NCI-H2081 treated with DMSO at 0.1 percent for 48 hours (cell line): ENCODE measurements at places on chromosomes 16 and 17.

GRCh38 chr17:10205549-10206185 lies 7.3 kb upstream of the GAS7 start:
- no peak for DNase-seq

DNA sequence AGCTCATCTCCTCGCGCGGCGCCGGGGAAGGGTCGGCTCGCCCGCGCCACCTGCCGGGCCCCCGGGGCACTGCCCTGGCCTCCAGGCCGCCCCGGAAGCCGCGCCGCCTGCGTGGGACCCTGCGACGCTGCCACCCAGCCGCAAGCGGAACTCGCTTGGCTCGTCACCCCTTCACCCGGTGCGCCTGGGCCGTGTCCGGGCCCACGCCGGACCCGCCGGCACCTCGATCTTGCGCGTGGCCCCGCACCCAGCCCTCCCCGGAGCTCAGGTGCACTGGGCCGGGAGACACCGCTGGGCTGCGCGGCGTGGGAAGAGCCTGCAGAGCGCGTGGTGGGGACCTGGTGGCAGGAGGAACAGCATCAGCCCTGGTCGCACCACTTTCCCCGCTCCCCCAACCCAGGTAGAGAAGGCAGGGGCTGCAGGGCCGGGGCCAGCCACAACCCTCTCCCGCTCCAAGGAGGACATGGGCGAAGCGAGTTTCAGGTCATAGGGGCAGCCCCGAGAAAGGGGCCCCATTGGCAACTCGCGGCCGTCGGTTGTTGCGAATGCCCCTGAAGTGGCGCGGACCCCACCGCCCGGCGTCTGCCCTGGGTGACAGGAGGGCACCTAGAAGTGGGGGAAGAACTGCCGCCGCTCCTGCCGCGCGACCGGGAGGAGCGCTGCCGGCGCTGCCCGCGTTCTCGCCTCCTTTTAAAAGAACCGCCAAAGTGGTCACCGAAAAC lies 363 bp upstream of the MIF4GD start:
- DNase-seq, result peak; percentile 47

- peak; percentile 35 for DNase-seq
Measured at GRCh38 chr17:41695954-41696757, 7.5 kb downstream of the EIF1 start.

GRCh38 chr16:51210087-51210486 lies 59.0 kb upstream of the SALL1 start:
- DNase-seq, result no peak

- no peak for DNase-seq
Measured at GRCh38 chr16:87047221-87048037, 269.8 kb downstream of the C16orf95 start.

- DNase-seq, result no peak
Measured at GRCh38 chr16:86259499-86259898, 250.8 kb upstream of the FOXF1 start.

GRCh38 chr17:49942947-49943346 lies 26.0 kb upstream of the DLX4 start:
- no peak for DNase-seq

- no peak for DNase-seq
Measured at GRCh38 chr16:8194794-8195193, 395.5 kb downstream of the TMEM114 start.

- no peak for DNase-seq
Measured at GRCh38 chr17:33183487-33184026, 109.5 kb downstream of the ASIC2 start.

- DNase-seq, result no peak
Measured at GRCh38 chr17:38970128-38970527, 2.9 kb upstream of the FBXO47 start.

DNA sequence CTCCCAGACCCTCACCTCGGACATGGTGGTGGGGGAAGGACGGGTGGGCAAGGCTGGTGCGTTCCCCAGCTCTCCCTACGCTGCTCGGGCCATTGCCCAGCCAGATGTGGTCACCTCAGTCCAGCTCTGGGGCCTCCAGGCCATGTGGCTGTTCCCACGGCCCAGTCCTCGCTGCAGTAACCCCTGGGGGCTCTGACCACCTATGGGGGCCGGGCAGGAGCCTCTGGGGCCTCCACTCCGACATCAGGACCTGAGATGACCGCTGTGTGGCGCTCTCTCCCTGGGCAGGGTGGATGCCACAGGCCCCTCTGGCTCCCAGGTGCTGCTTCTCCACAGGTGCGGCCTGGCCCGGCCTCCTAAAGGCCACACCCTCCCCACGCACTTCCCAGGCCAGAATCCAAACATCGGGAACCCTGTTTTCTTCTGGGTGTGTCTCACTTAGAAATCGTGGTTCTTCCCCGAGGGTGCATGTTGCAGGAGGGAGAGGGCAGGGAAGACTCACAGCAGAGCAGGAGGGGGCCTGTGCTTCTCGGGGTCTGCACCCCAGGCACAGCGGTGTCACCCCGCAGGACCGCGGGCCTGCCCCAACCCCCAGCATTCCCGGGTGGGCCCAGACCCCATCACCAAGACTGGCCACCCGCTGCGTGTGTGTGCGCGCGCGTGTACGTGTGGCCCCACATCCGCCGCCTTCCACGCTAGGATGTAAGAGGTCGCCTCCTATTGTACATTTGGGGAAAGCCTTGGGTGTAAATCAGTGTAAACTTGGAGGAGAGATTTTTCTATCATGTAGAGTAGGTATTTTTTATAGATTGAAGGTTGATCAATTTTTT lies 5.9 kb upstream of the CAPN15 start:
- no peak for DNase-seq

- no peak for DNase-seq
Measured at GRCh38 chr17:76585649-76586593, at the start of gene ST6GALNAC2. Gene ST6GALNAC2, minus strand, starts transcription at chr17:76585860. Its CDS starts 52 bp downstream, at chr17:76585808.

- no peak for DNase-seq
Measured at GRCh38 chr16:89118361-89119165, 24.9 kb downstream of the ACSF3 start.

DNA sequence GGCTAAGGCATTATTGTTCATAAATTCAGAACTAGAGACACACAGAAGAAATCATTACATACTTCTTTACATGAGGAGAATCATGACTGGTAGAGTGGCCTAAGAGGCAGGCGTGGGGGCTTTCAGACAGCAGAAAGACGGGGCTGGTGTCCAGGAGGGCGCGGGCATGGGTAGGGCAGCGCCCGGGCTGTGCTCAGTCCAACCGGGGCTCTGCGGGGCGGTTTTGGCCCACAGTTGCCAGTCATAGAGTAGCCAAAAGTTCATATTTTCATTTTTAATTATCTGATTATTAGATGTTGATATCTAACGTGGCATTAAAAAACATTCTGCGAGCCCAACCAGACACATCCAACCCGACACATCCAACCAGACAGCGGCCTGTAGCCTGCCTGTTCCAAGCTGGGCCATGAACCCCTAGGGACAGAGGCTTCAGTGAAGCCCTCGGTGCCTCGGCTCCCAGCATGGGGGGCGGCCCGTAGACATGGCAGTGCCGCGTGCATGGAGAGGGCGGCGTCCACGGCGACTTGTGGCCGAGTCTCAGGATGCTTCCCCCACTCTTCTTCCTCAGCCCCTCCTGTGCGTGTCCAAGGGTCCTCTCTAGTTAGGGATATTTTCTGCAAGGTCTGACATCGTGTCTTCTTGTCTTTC lies 162.4 kb upstream of the CHMP6 start:
- DNase-seq, result no peak

DNA sequence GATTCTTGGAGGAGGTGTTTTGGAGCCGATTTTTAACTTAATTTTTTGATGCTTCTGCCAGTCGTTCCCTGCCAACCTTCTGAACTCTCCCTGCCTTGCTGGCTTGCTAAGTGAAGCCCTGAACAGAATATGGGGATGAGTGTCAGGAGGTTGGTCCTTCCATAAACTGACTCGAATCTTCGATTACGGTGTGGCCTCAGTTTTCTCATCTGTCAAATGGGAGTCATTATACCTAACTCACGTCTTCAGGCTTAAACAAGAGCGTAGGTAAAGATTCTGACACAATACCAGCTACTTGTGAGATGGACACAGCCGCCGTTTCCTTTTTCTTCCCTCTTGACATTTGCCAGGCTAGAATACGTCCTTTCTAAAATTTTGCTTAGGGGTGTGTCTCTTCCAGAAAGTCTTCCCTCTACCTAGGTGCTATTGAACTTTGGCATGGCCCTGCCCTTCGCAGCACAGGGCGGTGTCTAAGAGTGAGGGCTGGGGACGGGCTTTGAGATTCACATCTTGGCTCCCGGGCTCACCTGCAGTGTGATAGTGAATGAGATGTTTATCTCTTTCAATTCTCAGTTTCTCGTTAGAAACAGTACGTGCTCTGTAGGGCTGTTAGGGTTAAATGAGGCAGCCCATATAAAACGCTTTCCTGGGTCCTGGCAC lies 190.6 kb upstream of the SDK2 start:
- DNase-seq, result no peak

DNA sequence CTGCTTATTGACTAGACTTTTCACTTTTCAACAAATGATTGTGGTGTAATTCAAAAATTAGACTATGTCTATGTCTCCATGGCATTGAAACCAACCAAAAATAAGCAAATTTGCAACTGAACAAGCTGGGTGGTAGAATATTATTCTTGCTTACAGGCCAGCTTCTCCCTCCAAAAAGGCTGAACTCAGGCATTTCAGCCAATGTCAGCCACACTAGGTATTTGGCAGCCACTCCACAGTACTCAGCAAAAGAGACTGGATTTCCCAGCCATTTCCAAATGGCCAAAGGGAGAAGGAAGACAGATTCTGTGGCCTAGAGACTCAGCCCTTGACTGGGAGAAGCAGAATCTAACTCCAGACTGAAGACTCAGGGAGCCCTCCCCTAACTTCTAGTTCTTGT lies 121.8 kb upstream of the IRX5 start:
- DNase-seq, result no peak

GRCh38 chr17:80768389-80768788 lies 223.3 kb upstream of the CHMP6 start:
- no peak for DNase-seq

DNA sequence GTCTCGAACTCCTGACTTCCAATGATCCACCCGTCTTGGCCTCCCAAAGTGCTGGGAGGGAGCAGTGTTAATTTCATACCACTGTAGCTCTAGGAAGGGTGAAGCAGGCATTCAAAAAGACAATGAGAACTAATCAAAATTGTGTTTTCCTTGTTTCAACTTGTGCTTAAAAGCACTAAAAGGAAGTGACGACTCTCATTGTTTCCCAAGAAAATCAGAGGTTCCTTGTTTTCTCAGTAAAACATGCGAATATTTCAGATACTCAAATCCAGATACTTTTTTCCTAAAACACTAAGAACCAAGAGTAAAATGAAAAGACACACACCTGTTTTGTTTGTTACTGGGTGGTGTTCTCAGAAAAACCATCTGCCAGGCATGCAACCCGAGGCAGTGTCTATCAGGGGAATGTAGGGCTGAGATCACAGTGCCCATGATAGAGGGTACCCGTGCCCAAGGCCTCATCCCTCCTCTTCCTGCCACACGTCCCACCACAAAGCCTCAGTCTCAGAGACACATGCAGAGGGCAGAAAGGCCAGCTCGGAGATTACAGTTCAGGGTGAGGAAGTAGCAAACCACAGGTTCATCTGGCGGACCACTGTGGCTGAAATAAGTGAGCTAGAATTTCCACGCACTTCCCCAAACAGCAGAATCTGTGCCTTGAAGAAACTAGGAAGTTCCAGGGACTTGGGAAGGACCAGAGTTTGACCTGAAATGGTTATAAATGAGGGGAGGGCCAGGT lies 33.7 kb downstream of the GINS3 start:
- DNase-seq, result no peak

DNA sequence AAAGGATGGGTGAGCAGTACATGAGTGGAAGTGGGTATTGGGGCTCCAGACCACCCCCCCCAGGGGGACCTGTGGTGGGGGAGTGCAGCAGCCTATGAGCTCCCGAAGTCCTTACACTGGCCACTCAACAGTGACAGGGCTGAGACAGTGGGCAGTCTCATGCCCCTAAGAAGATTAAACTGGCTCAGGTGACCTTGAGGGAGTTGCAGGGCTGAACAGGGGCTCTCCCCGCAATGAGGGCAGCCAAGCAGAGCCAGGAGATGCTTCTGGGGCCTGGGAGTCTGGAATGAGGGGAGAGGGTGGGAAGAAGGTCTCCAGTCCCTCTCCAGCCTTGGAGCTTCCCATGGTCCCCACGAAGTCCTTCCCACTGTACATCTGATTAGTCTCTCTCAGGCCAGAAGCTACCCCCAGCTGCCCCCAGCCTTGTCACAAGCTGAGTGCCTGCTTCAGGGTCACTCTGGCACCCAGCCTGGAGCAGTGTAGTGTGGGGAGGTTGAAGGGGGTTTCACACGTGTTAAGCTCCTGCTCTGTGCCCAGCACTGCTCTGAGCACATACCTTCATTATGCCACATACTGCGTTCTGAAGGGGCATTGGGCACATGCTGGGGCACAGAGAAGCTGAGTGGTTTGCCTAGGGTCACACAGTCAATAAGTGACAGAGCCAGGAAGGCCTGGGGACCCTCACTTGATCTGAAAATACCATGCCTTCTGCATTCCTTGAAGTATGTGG lies 1.0 kb upstream of the CDH16 start:
- DNase-seq, result no peak

- no peak for DNase-seq
Measured at GRCh38 chr17:12231355-12231682, 210.6 kb downstream of the MAP2K4 start.

- no peak for DNase-seq
Measured at GRCh38 chr16:3020604-3021448, 658 bp downstream of the TNFRSF12A start.

- no peak for DNase-seq
Measured at GRCh38 chr17:50154604-50155003, 4.1 kb upstream of the PPP1R9B start.

GRCh38 chr16:86685076-86685475 lies 106.7 kb downstream of the FOXL1 start:
- DNase-seq, result no peak

GRCh38 chr16:11327277-11328171 lies 17.7 kb upstream of the RMI2 start:
- no peak for DNase-seq

- no peak for DNase-seq
Measured at GRCh38 chr17:69608808-69609472, 194.4 kb downstream of the MAP2K6 start.

- DNase-seq, result no peak
Measured at GRCh38 chr16:12171206-12171605, 194.7 kb downstream of the SNX29 start.

GRCh38 chr16:56769677-56770076 lies 39.7 kb downstream of the NUP93 start:
- DNase-seq, result no peak

DNA sequence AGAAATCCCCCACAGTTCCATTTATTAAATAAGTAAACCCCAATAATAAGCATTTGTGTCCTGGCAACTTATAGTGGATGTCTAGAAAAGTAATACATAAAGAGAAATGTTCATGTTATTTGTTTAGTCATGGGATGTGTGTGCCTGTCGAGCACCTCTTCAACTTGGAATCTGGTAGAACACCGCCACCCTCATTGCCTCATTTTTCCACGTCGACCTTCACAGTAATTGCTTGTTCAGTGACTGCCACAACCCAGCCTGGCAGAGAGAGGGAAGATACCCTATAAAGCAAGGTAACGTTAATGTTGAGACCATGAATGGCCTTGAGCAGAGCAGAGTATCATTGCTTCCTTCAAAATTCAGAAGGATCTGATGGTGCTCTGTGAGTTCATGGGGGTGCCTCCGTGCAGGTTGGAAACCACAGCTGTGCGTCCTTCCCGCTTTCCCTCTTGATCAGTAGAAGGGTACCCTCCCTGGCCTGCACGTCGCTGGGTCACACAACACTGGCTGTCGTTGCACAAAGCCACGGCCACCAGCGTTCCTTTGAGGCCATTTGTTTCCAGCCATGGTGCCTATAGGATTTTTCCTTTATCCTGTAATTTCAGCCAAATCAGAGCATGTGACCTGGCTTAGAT lies 3.7 kb upstream of the DNASE1 start:
- DNase-seq, result no peak

- DNase-seq, result no peak
Measured at GRCh38 chr16:17387256-17387655, 83.5 kb downstream of the XYLT1 start.

- DNase-seq, result no peak
Measured at GRCh38 chr17:41917192-41917591, 1.6 kb downstream of the ACLY start.
